ENCODE measurements at places on chromosomes 1 and 21.

GRCh38 chr1:197312163-197312562, 44.1 kb downstream of the CRB1 start:
- no peak for DNase-seq

GRCh38 chr21:14361958-14362357, 21.0 kb downstream of the HSPA13 start:
- DNase-seq = no peak

DNA sequence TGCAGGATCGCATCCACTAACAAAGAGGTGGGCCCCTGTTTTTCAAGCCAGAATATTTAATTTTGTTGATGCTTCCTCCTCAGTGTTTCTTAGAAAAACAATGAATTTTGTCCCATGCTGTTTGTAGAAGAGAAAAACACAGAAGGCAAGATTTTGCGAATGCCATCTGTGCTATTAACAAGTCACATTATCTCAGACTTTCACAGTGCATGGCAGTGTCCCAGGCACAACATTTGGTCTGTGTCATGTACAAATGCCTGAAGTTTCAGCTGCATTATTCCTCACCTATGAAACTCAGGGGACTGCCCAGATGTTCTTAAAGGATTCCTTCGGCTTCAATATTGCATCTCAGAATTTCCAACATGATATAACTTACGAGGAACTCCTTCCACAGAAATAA, 99.6 kb upstream of the ZC3H11B start:
- DNase-seq = no peak

DNA sequence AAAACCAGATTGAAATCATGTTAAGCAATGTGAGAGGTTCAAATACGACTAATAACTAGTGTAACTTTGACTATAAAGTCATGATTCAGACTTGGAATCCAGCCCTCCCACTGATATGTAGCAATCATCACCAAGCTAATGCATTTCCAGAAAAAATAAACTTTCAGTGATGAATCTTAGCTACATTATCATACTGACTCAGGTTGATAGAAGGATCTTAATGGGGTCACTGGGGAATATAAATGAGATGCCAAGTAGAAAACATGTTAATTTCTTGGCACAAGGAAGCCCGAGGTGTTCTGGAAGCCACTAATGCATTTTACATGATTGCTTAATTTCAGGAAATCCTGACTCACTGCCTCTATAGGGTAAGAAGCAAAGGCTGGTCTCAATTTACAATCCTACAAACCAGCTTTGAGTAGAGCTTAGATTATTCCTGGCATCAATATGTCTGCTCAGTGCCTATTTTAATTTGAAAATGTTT, 67.7 kb downstream of the SELENOF start:
- no peak for DNase-seq

GRCh38 chr1:108854221-108855019, 2.5 kb downstream of the AKNAD1 start:
- no peak for DNase-seq

Measured in activated CD4-positive, alpha-beta memory T cell treated with anti-CD3 and anti-CD28 coated beads for 36 hours (primary cell).